ENCODE measurements at places on chromosomes 5 and 9.

DNA sequence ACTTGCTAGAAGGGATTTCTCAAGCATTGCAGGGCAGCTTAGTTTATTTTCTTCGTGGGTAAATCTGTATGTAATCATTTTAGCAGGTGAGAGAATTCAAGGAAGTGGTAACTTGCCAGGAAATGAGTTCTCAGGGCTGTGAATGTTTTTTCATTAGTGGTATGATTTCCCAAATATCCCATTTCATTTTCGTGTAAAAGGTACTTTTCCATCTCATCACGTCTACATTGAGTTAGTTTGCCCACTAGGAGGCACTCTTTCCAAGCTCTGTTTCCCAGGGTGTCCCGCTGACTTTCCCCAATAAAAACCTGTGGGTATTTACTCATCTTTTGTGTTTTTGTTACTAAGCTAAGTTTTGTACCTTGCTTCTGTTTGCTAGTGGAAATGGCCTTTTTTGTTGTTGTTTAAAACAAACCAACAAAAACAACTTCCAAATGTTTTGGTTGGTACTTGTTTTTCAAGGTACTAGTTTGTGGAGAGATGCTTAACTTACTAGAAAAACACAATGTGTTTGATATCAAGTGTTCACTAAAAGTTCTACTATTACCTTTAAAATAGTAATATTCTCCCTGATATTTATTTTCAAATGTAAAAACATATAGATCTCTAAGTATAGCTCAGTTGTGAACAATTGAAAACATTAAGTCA, 373.6 kb downstream of the ADGRV1 start:
- DNase-seq: peak; percentile 18

GRCh38 chr9:72211047-72211446, 61.8 kb downstream of the GDA start:
- no peak for DNase-seq

DNA sequence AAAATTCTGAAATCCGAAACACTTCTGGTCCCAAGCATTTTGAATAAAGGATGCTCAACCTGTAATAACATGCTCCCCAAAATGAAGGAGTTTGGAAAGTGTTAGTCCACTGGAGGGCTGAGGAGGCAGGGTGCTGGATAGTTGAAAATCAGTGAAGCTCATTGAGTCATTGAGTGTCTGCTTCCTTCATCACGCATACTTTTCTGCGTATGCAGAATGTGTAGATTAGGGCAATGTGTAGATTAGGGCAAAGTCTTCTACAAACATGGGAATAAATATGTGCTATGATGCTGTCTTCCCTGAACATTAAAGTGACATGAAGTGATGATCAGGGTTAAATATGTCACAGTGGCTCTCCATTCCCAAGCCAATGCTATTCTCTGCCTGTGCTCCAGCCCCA, 193.8 kb downstream of the CFAP90 start:
- no peak for DNase-seq

- no peak for DNase-seq
Observed at GRCh38 chr9:131006601-131007000, 2.4 kb upstream of the LAMC3 start.

DNA sequence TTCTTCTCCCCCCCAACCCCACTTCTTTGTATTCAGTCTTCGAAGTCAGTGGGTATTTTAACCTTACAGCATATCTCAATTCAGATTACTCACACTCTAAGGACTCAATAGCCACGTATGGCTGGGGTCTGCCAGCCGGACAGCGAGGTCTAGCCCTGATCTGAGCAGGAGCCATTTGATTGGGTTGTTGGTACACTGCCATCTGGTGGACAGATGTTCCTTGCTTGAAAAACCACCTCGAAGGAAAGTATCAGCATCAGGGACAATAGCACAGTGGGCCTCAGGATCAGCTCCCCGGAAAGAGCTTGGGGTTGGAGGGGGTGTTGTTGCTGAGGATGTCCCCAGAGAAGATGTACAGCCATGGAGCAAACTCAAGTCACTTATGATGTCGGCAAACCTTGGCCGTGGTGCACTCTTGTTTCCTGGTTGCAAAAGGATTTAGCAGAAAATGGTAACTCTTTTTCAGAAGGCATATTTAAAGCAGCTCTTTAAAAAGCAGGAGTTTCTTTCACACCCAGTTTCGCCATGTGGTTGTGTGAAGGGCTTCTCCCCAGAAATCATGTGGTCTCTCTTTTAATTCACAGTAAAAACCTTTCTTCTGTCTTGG, 31.7 kb upstream of the KCNMB1 start:
- peak; percentile 74 for DNase-seq

GRCh38 chr9:34592895-34593601, 3.5 kb upstream of the CNTFR start:
- DNase-seq: peak; percentile 53

- DNase-seq: peak; percentile 10
Observed at GRCh38 chr5:140549237-140550144, 2.0 kb downstream of the EIF4EBP3 start.

- no peak for DNase-seq
Observed at GRCh38 chr9:12862611-12863410, 88.0 kb downstream of the LURAP1L start.

- no peak for DNase-seq
Observed at GRCh38 chr5:35838370-35839042, 18.2 kb upstream of the IL7R start.

DNA sequence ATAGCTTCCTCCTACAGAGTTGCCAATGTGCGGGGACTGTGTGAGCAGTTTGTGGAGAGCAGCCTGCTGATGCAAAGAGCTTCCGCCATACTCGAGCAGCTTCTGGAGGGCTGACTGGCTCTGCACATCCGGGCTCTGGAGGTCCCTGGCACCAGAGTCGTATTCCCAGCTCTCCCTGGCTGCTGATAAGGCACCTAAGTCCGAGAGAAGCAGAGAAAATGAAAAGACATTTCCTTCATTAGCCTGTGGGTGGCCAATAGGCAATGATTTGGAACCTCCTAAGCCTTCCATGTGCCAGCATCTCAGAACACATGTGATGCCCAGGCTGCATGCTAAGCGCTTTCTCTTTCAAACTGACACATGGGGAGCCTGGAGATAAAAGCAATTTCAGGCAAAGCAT, 94.3 kb downstream of the TSSK1B start:
- peak; percentile 39 for DNase-seq

- DNase-seq: no peak
Observed at GRCh38 chr5:68086857-68087256, 128.7 kb upstream of the PIK3R1 start.
